ENCODE measurements at places on chromosomes 7 and 10.

DNA sequence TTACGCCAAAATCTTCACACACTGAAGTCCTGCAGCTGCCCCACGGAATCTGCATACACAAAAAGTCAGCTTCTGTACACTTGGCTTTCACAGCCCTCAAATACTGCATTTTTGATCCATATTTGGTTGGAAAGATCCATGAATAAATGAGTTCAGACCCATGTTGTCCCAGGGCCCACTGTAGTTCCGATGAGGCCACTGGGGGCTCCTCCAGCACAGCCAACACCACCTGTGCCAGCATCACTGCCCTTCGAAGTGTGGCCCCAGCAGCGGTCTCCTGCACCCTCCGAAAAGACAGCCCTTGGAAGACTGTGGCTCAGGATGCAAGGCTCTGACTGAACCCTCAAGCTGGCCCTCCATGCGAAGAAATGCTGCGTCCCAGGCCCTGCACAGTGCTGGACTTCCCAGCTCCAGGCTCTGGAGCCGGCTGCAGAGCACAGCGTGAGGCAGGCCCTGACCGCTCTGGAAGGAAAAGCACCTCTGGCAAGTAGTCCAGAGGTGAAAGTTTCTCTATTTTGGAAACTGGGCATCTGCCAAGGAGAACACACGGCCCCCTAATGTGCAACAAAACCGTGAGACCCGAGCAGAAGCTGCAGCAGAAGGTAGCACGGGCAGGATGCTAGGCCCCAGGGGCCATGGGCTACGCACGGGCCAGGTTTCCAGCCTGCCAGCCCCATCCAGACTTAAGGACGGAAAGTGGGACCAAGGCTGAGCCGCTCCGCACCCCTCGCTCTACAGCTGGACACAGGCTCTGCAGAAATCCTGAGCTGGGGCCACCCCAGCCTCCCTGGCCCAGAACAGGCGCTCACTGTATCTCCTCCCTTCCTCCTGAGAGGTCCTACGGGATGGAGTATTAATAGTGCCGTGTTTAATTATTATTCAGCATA, 62.6 kb downstream of the PTPRN2 start:
- DNase-seq = no peak

GRCh38 chr7:43480581-43480980, 102.3 kb upstream of the STK17A start:
- DNase-seq = no peak

GRCh38 chr7:150978126-150978789, at the start of gene KCNH2:
Gene KCNH2, minus strand, starts transcription at chr7:150978321. Its CDS starts 408 bp downstream, at chr7:150977913.
- peak; percentile 50 for DNase-seq

DNA sequence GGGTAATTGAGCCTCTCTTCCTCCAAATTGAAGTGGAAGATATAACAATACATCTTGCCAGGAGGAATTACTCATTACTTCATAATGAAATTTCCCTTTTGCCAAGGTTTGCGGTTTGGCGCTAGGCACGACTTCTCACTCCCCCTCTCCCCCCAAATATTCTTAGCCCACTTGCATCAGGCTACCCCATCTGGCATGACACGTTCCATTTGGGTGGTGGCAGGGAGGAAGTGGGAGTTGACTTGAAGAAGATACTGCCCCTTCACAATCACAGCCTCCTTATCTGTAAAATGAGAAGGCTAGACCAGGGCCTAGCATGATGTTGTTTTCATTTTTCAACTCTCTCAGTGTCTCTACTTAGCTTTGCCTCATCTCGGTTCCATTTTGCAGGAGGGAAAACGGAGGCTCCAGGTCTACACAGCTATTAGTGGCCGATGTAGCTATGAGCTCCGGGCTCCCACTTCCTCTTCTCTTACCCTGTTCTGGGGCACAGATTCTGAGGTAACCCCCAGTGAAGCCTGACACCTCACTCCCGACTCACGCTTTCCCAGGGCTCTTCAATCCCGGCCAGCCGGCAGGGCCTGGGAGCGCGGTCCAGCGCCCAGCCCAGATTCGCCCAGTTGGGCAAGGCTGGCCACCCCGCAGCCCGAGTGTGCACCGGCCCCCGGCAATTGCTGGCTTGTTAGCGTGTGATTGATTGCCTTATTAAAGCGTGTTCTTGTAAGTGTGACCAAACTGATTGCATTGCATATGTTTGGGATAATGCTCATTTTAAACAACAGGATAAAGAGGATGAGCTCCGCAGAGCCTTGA, 6.5 kb downstream of the EVX1 start:
- no peak for DNase-seq

DNA sequence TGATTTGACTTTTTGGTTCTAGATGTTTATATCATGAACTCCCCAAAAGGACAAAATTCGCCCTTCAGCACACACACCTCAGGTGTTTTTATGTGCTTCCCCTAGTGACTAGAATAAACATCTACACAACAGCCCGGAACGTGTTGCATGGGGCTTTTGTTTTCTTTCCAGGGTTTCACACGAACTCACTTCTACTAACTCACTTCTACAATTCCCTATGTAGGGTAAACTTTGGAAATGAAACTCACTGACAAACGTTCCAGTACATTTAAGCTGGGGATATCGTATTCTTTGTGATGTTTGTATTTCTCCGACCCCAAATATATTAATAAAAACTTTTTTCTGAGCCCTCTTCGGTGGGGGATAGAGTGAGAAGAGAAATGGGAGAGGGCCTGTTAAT, 1.4 kb downstream of the TRA2A start:
- peak; percentile 78 for DNase-seq

GRCh38 chr7:120993553-120994191, 5.2 kb downstream of the CPED1 start:
- DNase-seq = no peak

- no peak for DNase-seq
These were observed 43.7 kb downstream of the PPP1R3C start for GRCh38 chr10:91589015-91589657.

DNA sequence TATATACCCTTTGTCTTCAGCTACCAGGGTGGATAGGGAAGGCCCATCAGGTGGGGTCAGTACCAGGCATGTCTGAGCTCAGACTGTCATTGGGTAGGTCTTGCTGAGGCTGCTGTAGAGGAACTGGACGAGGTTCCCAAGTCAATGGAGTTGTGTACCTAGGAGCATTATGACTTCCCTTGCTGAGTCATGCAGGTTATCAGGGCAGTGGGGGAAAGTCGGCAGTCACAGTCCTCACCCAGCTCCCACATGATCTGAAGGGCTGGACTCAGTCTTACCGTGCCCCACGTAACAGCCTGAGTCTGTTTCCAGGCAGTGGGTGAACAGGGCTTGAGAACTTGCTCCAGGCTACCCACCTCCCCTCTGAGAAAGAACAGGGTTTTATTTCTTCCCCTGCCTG, 260.8 kb upstream of the COBL start:
- no peak for DNase-seq

- no peak for DNase-seq
These were observed 20.1 kb downstream of the MGAM2 start for GRCh38 chr7:142131439-142132185.

GRCh38 chr10:71260622-71261325, 48.4 kb downstream of the UNC5B start:
- no peak for DNase-seq

- no peak for DNase-seq
These were observed 13.6 kb upstream of the MYL7 start for GRCh38 chr7:44154703-44155102.

DNA sequence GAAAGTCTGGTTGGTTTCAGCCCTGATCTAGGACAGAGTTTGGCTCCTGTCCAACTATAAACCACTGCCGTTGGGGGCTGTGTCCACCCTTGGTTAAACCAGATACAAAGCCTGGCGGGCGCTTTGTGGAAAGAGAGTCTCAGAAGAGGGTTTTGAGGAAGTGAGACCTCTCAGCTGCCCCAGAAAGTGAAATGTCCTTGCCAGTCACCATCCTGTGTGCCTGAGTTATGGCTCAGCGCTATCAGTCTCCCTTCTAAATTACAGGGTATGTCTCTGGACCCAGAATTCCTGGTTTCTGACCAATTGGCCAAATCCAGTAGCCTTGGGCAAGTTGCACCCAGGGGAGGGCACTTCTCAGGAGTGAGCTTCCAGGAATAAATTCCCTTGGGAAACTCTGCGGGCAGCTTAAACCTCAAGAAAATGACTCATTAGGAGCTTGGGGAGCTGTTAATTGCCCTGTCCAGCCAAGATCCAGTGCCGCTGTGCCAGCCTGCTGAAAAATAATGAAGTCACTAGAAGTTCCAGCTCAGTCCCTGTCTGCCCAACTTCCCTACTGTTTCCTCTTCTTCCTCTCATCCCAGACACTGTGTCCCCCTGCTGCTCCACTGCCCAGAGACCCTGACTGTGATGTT, 66.7 kb upstream of the PDZD8 start:
- DNase-seq = no peak

- no peak for DNase-seq
These were observed 2.6 kb downstream of the CPED1 start for GRCh38 chr7:120991161-120991560.

- DNase-seq = peak; percentile 62
These were observed 84.5 kb downstream of the AOAH start for GRCh38 chr7:36639826-36640225.

DNA sequence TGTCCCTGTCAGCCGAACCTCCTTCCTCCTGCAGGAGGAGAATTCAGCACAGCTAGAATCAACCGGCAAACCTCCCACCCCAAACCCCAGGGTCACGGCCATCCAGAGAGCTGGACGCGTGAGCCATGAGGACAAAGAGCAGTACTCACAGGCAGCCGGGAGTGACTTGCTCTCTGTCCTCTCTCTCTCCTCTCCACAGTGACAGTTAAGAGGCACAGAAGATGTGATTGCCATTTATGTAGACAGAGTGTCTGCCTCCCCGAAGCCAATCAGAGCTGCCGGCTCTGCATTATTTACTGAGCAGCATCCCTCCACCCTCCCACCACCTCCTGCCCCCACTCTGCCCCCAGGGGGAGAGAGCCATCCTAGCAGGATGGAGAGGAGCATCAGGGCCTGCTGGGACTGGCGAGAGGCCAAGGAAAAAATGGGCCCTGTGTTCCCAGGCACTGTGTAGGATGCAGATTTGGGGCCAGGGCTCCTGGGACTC, 4.3 kb downstream of the DDC start:
- DNase-seq = no peak

DNA sequence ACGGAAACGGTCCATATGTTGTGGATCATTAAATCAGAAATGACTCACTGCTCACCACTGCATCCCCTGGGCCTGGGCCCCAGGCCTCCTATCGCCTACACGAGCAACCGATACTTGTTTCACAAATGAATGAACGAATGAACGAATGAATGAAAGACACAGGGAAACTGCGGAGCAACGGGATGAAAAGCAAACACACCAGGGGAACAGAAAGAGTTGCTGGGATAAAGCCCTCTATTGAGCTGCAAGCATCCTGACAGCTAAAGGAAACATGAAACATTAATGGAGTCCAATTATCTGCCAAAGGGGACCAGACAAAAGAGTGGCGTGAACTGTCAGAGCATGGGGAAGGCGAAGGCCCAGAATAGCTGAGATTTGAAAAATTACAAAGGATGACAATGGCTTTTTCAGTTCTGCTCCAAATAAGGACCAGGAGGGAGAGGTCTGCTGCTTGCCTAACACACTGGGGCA, 92.1 kb downstream of the GRB10 start:
- no peak for DNase-seq

DNA sequence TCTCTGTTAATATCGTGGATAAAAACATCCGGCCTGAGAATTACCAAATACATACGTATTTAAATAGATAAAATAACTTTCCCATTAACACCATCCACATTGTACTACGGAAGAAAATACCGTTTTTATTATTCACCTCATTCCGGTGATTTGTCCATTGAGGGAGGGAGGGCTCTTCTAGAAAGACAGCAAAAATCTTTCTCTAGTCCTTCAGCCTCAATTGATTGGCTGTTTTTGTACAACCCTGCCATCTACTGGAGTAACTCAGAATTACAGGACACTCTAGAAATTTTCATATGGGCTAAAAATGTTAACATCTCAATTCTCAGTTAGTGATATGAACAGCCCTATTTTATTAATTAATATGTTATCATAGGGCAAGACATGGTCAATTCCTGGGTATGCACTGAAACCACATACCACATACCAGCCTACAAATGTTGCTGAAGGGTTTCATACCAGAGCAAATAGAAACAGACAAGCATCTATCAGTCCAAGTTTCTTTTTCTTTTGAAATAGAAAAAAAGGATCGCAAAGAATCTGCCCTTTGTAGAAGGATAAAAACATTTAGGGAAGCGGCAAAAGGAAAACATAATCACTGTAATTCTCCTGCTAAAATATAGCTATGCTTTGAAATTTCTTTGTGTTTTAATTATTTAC, 55.8 kb upstream of the CDCA7L start:
- DNase-seq = peak; percentile 68

DNA sequence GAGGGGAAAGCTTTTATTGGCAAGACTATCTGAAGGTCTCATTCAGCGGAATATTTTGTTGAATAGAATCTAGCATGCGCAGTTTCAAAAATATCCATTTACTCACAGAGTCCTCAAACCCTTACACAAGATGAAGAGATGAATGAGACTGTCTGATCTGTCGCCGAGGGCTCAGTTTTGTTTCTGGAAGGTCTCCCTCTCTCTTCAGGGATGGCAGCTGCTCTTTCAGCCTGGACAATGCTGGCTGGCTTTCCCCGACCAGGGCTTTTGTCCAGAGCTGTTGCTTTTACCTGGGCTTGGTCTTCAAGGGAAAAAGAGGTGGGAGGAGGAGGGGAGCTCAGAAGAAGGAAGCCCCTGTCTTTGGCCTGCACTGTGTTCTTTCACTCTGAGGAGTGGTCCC, 81.9 kb upstream of the BTBD16 start:
- DNase-seq = no peak

- DNase-seq = peak; percentile 58
These were observed 57.2 kb upstream of the ECHDC3 start for GRCh38 chr10:11684717-11685645.

DNA sequence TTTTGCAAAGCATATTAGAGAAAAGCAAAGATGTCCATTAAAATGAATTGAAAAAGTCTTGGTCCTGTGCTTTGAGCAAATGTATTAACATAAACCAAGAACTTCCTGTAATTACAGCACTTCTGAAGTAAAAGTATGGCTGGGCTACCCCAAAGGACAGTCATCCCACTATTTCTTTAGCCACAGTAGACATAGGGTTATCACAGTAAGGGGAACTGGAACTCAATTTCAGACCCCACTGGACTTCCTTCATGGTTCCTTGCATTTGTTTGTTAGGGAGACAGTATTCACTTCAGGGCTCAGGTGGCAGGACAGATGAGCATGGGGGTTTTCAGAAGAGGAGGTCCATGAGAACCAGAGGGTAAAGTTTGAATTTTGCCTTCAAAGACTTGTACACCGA, 203.1 kb upstream of the PDE1C start:
- no peak for DNase-seq

GRCh38 chr10:103804871-103805270, 50.5 kb downstream of the SH3PXD2A start:
- no peak for DNase-seq

GRCh38 chr10:48287417-48288391, 13.2 kb upstream of the FRMPD2 start:
- no peak for DNase-seq

DNA sequence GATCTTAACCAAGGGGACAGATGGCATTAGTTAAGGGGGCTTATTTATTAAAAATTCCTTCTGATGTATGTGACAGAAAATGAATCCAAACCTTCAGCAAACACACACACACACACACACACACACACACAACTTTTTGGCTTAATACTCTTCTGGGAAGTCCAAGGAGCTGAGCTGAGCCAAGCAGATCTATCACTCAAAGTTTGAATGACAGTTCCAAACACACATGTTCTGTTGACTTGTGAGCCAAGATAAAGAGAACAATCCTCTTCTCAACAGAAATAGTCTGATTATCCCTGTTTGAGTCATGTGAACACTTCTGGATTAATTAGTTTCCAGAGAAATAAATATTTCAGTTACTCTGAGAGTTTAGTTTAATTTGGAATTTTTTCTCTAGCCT, 31.5 kb downstream of the KBTBD2 start:
- no peak for DNase-seq
